Central memory CD4-positive, alpha-beta T cell (primary cell): ENCODE measurements at places on chromosomes 5 and 9.

DNA sequence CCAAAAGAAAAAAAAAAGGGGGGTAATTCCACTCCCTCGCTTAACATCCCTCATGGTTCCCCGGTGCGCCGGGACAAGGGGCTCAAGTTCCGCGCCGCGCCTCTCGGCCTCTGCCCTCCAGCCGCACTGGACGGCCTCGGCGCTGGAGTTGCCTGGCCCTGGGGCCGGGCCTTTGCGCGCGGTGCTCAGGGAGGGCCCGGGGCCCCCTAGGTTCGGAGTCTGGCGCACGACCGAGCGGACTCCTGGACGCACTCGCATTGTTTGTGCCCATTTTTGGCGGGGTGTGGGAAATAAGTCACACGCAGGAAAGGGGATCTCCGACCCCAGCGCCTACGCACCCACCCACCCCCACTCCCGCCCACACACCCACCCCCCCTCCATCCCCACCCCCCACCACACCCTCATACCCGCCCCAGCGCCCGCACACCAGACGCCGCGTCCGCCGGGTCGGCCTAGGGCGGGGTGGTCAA lies 381 bp downstream of the MED22 start:
- DNase-seq, result peak; percentile 39

GRCh38 chr5:133035224-133035623 lies 8.9 kb upstream of the ZCCHC10 start:
- DNase-seq, result no peak

DNA sequence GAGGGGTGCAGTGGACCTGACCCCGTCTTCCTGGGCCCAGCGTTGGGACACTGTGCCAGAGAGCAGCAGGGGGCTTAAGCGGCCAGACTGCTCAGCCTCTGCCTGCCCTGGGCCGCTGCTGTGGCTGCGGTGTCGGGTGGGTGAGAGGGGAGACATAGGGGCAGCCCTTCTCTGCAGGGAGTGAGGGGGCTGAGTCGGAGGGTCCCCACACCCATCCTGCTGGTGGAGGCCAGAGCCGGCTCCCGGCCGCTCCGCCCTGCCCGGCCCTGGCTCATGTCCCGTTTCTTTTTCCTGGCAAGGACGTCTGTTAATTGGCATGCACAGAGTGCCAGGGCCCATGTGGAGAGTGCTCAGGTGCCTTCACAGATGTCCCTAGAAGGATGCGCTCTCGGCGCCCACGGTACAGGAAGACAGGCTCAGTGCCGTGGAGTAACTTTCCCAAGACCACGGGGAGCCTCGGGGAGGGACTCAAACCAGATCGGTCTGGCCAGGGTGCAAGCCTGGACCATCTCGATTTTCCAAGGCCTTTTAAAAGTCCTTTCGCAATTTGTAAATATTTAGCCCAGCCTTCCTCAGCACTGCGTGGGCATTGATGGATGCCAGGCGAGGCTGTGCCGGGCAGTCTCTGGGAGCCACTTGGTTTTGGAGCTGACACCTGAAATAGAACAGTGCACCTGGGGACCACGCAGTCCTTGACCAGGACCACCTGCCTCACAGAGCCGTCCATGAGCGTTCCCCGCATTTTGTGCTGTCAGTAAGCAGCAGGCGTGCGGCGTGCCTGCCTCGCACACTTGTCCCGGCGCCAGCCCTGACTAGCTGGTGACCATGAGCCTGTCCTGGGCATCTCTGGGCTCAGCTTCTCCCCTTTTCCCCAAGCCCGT lies 60.9 kb downstream of the RXRA start:
- DNase-seq, result no peak

DNA sequence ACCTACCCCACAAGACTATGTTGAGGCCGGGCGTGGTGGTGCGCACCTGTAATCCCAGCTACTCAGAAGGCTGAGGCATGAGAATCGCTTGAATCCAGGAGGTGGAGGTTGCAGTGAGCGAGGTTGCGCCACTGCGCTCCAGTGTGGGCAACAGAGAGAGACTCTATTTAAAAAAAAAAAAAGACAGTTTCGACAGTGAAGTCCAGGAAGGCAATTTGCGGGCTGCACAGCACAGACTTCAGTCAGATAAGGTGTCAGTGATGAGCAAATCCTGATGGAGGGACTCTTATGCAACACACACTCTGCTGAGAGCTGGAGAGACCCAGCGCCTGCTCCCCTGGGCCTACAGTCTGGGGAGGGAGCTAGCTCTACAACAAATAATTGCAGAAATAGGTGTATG lies 14.2 kb downstream of the CCNJL start:
- DNase-seq, result no peak

DNA sequence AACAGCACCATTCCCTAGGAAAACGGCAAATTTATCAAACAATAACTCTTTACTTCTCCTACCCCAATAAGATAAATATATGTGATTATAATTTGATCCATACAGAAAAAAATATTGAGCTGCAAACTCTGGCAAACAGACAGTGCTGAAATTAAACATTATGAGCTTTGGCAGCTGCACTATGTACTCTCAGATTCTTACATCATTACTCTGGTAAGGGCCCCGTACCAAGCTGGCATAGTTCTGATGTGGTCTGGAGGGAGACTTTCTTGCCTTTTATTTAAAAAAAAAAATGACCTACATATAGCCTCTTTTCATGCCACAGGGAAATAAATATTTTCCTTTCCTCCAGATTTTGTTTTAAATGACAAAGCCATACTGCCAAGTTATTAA lies 95.0 kb downstream of the NR6A1 start:
- DNase-seq, result no peak

DNA sequence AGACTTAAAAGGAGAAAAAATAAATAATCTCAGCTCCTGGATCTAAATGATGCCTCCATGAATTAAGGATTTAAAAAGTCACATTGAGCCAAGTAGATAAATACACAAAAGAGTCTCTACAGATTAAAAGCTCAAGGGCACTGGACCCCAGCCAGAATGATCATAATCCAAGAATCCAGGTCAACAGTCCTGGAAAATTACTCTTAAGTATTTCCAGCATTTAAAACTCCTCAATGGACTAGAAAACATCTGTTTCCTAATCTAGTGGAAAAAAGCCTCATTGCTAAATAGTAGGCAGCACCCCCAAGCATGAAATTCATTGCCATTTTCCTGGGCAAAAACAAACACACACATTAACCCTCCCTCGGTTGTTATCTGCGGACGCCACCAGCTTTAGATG lies 96.8 kb downstream of the FRMD3 start:
- no peak for DNase-seq
